Left colon (tissue), 2 donors: ENCODE measurements at places on chromosomes 7 and 10. TPM values are rescaled to one million over a fixed set of nuclear protein-coding genes. Genes with fewer than 3 reads are reported as not detected.

GBX1 gene
- total RNA-seq = not detected

TFAM gene
- total RNA-seq = 35.3 TPM

DNA sequence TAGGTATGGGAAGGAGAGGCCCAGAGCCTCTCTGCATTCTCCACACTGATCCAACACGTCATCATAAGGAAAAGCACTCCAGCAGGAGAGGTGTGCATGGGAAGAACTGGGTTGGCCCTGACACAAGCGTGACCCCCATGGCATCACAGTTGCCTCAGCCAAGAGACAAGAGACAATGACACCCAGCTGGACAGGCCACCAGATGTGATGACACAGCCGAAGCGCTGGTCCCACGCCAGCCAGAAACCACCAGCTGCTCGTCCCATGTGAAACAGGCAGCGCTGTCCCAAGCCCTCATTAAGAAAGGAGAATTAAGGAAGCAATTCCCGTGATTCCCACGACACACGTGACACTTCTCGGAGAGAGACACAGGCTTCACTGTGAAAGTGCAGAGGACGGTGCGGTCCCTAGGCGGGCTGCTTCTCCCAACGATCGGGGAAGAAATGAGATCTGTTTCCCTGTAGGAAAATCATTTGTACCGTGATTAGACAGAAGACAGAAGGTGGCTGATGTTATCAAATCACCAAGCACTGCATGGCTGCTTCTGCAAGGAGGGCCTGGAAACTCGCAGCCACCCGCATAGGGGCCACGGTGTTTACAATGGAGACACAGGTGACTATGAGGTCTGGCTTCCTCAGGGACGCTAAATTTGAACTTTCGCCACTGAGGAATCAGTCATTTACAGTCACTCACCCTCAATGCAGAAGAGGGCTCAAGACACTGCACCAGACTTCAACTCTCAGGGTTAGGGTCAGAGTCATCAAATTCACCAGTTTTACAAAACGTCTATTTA, 74.5 kb downstream of the DIP2C start:
- no peak for DNase-seq

GRCh38 chr7:27897441-27897847, 157.5 kb downstream of the TAX1BP1 start:
- no peak for DNase-seq

GRCh38 chr10:130175074-130175473, 38.9 kb downstream of the GLRX3 start:
- no peak for DNase-seq
